Natural killer cell treated with Interleukin-12 subunit alpha and Interleukin-12 subunit beta and Interleukin-15 and Interleukin-18, amount 100 ng/mL, for 72 hours (primary cell): ENCODE measurements at places on chromosomes 16 and 17.

GRCh38 chr17:34386697-34387550, 23.9 kb upstream of the CCL1 start:
- peaks cover 18% of the 10 kb centered on the region for H3K4me1 ChIP-seq
- DNase-seq = no peak
- H3K27ac ChIP-seq = peak overlapping the region; percentile 56
- peak overlapping the region; percentile 56 for H3K4me3 ChIP-seq
- H3K27me3 ChIP-seq = peaks cover 14% of the 10 kb centered on the region

GRCh38 chr17:81480140-81481072, 32.2 kb downstream of the ACTG1 start:
- peaks cover 7% of the 10 kb centered on the region for H3K27me3 ChIP-seq
- H3K27ac ChIP-seq = peak overlapping the region; percentile 35
- no peak overlapping the region for H3K4me3 ChIP-seq
- no peaks in the 10 kb centered on the region for H3K36me3 ChIP-seq

DNA sequence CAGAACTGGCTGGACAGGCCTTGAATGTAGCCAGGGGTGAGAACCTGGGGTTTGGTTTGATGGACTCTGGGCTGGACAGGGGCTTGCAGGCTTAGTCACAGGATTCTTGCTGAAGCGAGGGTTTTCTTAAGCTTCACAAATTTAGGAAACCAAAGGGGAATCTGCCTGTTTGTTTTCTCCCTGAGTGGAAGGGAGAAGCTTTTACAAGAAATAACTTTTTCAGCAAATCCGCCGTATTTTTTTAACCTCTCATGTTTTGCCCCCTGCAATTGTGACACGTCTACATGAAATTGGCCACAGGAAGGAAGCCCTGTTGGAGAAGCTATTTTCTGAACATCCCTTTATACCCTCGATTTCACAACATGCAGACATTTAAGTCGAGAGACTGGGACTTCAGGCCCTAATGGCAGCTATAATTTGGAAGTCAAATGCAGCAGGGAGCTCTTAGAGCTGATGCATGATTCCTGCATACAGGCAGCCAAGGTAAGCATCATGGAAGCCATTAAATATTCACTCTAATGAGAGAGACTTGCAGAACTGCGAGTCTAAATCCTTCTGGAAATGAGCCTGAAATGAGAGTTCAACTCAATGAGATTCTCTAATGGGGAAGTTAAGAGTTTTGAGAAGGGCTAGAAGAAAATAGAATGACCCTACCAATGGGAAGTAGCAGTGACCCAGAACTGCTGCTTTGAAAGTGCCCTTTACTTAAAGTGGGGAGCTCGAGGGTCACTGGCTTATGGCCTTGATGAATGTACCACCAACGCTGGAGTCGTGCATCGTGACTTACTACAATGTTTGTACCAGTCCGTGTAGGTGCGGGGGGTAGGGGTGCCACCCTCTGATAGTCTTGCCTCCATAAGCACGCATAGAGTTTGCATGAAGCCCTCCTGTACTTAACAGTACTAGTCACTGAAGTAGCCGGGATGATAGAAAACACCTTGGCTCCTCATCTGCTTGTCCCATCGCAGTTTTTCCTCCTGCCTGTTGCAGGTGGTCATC, 45.1 kb upstream of the IRF8 start:
- peak overlapping the region; percentile 28 for H3K4me3 ChIP-seq
- peaks cover 6% of the 10 kb centered on the region for H3K36me3 ChIP-seq
- peaks cover 47% of the 10 kb centered on the region for H3K4me1 ChIP-seq
- no peak for DNase-seq
- peaks cover 11% of the 10 kb centered on the region for H3K27me3 ChIP-seq

DNA sequence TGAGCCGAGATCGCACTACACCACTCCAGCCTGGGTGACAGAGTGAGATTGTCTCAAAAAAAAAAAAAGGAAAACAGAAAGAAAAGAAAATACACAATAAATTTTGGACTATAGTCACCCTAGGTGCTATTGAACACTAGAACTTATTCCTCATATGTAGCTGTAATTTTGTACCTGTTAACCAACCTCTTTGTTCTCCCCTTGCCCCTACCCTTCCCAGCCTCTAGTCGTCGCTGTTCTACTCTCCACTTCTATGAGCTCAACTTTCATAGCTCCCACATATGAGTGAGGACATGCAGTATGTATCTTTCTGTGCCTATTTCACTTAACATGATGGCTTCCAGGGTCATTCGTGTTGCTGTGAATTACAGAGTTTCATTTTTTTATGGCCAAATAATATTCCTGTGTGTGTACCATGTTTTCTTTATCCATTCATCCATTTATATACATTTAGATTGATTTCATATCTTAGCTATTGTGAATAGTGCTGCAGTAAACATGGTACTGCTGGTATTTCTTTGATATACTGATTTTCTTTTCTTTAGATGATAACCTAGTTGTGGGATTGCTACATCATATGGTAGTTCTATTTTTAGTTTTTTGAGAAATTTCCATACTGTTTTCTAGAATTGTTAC, 28.3 kb downstream of the VPS35L start:
- no peak overlapping the region for H3K4me3 ChIP-seq
- no peak for DNase-seq
- H3K4me1 ChIP-seq = no peaks in the 10 kb centered on the region
- peaks cover 22% of the 10 kb centered on the region for H3K36me3 ChIP-seq
- H3K27me3 ChIP-seq = no peaks in the 10 kb centered on the region

- H3K4me1 ChIP-seq = no peaks in the 10 kb centered on the region
- no peak for DNase-seq
- no peak overlapping the region for H3K4me3 ChIP-seq
- H3K27me3 ChIP-seq = no peaks in the 10 kb centered on the region
Measured at GRCh38 chr16:59190731-59191130, 456.6 kb upstream of the GOT2 start.

DNA sequence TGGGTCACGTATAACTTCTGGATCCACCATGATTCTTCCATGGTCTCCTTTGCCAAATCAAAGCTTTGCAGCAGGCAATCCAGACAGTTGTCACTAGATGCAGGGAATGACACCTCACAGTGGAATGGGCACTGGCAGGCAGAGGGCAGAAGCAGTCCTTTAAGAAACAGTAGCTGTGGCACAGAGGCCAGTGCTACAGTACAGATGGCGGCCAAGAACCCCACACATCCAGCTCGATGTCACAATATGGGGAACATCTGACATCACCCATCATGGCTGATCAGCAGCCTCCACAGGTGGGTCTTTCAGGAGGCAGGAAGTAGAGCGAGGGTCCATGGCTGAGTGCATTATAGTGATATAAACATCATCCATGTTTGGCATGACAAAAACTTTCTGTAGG, 18.8 kb upstream of the ERN1 start:
- no peak overlapping the region for H3K4me3 ChIP-seq
- H3K36me3 ChIP-seq = peaks cover 25% of the 10 kb centered on the region
- DNase-seq = no peak
- H3K27ac ChIP-seq = peak overlapping the region; percentile 26
- peaks cover 13% of the 10 kb centered on the region for H3K4me1 ChIP-seq
- H3K27me3 ChIP-seq = no peaks in the 10 kb centered on the region

- DNase-seq = no peak
- H3K27ac ChIP-seq = peak overlapping the region; percentile 94
- peak overlapping the region; percentile 50 for H3K4me3 ChIP-seq
- H3K36me3 ChIP-seq = no peaks in the 10 kb centered on the region
- H3K27me3 ChIP-seq = no peaks in the 10 kb centered on the region
Measured at GRCh38 chr17:77233635-77234334, 93.0 kb downstream of the SEC14L1 start.

- peaks cover 47% of the 10 kb centered on the region for H3K36me3 ChIP-seq
- DNase-seq = no peak
- peak overlapping the region; percentile 86 for H3K27ac ChIP-seq
- peaks cover 83% of the 10 kb centered on the region for H3K4me1 ChIP-seq
Measured at GRCh38 chr17:35514564-35514963, 22.9 kb downstream of the SLFN12L start.

GRCh38 chr16:3165111-3165822, 22.7 kb upstream of the OR1F1 start:
- H3K27me3 ChIP-seq = no peaks in the 10 kb centered on the region
- H3K4me3 ChIP-seq = peak overlapping the region; percentile 47
- H3K4me1 ChIP-seq = peaks cover 9% of the 10 kb centered on the region
- no peak for DNase-seq

DNA sequence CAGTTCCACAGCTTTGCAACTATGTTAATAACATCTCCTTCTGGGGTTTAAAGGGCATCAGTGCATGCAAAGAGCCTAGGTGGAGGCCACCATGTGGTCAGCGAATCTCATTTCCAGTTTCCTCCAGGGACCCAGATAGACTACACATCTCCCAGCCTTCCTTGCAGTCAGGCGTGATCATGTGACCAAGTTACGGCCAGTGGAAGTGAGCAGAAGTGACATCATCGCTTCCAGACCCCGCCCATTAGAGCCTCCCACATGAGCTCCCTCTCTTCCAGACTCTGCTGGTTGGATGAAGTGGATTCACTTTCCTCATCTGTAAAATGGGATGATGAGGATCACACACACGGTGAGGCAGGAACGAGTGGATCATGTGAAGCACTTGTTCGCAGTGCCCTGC, 27.4 kb upstream of the KDM8 start:
- no peak for DNase-seq
- H3K27me3 ChIP-seq = no peaks in the 10 kb centered on the region
- no peak overlapping the region for H3K27ac ChIP-seq
- peaks cover 4% of the 10 kb centered on the region for H3K36me3 ChIP-seq
- no peak overlapping the region for H3K4me3 ChIP-seq

- H3K4me3 ChIP-seq = no peak overlapping the region
- H3K4me1 ChIP-seq = peaks cover 4% of the 10 kb centered on the region
- no peaks in the 10 kb centered on the region for H3K27me3 ChIP-seq
- H3K27ac ChIP-seq = no peak overlapping the region
- DNase-seq = no peak
- no peaks in the 10 kb centered on the region for H3K36me3 ChIP-seq
Measured at GRCh38 chr16:12341423-12341822, 364.9 kb downstream of the SNX29 start.

DNA sequence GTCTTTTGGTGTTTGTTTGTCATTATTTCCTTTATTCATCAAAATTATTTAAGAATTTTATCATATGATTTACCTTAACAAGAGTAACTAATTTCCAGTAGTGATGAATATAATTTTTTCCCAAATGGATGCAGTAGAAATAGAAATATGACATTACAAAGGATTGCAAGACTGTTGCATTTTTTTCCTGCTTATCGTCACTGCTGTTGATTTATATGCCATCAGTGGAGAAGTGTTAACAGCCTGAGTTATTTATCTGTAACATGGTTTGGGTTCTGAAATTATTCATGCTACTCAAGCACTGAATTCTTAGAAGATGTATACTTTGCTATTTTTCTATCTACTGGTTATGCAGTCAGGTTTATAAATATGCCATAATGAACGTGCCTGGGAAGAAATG, 68.6 kb downstream of the TMEM100 start:
- H3K4me3 ChIP-seq = no peak overlapping the region
- no peak for DNase-seq
- no peaks in the 10 kb centered on the region for H3K36me3 ChIP-seq
- H3K27me3 ChIP-seq = peaks cover 39% of the 10 kb centered on the region
- H3K27ac ChIP-seq = no peak overlapping the region

GRCh38 chr17:55368706-55369105, 52.9 kb downstream of the MMD start:
- DNase-seq = no peak
- no peak overlapping the region for H3K27ac ChIP-seq
- H3K4me1 ChIP-seq = peaks cover 4% of the 10 kb centered on the region
- H3K27me3 ChIP-seq = peaks cover 18% of the 10 kb centered on the region
- H3K36me3 ChIP-seq = peaks cover 5% of the 10 kb centered on the region
- H3K4me3 ChIP-seq = no peak overlapping the region

DNA sequence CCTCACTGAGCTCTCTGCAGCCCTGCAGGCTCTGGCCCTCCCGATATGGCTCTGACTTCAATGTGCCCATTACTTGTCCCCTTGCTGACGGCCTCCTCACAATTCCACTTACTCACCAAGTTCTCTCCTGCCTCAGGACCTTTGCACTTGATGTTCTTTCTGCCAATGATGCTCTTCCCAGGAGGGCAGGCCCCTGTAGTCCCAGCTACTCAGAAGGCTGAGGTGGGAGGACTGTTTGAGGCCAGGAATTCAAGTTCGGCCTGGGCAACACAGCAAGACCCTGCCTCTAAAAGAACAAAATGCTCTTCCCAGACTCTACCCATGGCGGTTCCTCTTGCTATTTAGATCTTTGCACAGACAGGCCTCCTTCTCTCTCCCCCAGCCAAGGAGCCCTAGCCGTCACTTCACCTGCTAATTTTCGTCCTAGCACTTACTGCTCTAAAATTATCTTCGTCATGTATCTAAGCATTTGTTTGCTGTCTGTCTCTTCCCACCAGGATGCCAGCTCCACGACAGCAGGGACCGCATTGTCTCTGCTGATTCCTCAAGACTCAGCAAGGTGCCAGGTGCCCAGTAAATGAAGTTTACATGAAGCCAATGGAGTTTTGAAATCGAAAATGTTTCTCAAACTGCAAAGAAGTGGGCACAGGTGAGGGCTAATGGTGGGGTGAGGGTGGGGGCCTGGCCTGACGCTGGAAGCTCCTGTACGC, 626 bp upstream of the RAI1 start:
- H3K4me1 ChIP-seq = peaks cover 37% of the 10 kb centered on the region
- peak overlapping the region; percentile 67 for H3K4me3 ChIP-seq
- no peak for DNase-seq
- H3K27ac ChIP-seq = peak overlapping the region; percentile 22
- H3K27me3 ChIP-seq = no peaks in the 10 kb centered on the region

DNA sequence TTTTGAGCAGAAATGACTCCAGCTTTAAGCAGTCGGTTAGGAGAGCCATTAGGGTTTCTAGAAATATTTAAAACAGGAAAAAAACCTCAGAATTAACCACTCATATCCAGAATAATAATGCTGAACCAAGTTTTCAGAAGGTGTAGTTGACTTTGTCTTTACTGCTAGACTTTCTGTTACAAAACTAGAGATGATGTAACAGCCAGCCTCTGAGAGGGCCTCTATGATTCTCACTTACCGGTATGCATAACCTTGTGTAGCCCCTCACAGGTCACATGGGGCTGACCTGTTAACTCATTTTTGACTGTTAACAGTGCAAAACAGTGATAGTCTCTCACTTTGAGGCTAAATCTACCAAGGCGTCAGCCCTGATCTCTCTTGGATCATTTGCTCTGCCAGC, 74.3 kb downstream of the TEX14 start:
- no peaks in the 10 kb centered on the region for H3K27me3 ChIP-seq
- no peak overlapping the region for H3K27ac ChIP-seq
- peaks cover 7% of the 10 kb centered on the region for H3K4me1 ChIP-seq
- H3K4me3 ChIP-seq = no peak overlapping the region
- DNase-seq = no peak

DNA sequence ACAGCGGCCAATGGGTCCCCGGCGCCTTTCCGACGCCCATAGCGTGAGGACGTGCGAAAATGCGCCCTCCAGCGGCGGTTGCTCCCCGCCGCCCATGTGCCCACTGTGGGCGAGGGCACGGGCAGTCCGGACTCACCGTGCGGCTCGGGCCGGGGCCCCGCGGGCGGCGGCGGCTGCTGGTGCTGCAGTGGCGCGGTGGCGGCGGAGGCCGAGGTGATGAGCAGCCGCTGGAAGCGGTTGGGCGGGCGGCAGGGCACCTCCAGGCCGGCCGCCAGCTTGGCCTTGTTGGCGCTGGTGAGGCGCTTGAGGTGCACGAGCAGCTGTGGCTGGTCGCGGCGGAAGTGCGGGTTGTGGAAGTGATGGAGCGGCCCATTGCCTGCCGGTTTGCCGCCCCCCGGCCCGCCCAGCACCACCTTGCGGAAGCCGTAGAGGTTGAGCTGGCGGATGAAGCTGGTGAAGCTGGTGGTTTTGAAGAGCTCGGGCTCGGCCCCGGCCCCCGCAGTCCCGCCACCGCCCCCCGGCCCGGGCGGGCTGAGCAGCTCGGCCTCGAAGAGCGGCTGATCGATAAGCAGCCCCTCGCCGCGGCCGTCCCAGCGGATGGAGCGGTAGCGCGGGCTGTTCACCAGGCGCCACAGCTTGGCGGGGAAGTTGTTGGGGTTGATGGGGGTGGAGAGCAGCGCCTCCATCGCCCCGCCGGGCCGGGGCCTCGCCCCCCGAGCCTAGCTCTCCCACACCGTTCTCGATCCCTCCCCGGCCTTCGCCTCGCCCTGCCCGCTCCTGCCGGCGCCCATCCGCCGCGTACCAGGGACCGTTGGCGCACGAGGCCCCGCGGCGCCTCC, at the start of gene HSF5:
HSF5 (minus strand) TSS at position 820 of the 839 bp plus-strand sequence; CDS start at position 686, 134 bp downstream.
- H3K27me3 ChIP-seq = no peaks in the 10 kb centered on the region
